ENCODE measurements at places on chromosomes 1 and 21. TPM values are rescaled to one million over a fixed set of nuclear protein-coding genes. Genes with fewer than 3 reads are reported as not detected.

GRCh38 chr21:29334717-29335428 is 36.2 kb downstream of the BACH1 start:
- DNase-seq, result no peak

- DNase-seq, result no peak
These were observed 3.7 kb upstream of the ACADM start for GRCh38 chr1:75720820-75721219.

GRCh38 chr1:156708218-156708661 is 2.9 kb upstream of the CRABP2 start:
- DNase-seq, result no peak

GRCh38 chr1:30307182-30307581 is 416.2 kb downstream of the MATN1 start:
- no peak for DNase-seq

- no peak for DNase-seq
These were observed 130.4 kb upstream of the ETS2 start for GRCh38 chr21:38675182-38675824.

GRCh38 chr1:4016351-4017130 is 116.5 kb upstream of the C1orf174 start:
- DNase-seq, result no peak

GRCh38 chr1:115056395-115056798 is 26.8 kb downstream of the TSHB start:
- no peak for DNase-seq

- no peak for DNase-seq
These were observed 45.9 kb downstream of the CHD5 start for GRCh38 chr1:6134206-6134605.

DNA sequence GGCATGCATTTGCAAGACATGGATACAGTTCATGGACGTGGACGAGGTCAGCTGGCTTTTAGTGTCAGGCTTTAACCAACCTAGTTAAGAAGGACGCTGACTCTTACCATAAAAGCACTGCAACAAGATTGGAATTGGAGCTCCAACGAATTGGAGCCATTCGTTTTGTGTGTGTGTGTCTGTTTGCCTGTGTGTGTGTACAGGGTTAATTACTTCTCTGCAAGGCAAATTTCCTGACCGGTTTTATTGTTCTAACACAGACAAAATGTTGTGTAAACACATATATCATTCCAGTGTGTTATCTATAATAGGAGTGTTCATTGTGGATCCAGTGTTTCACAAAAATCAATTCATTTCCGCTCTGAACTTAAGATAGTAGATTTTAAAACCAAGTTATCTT is 7.9 kb downstream of the ITSN1 start:
- no peak for DNase-seq

GRCh38 chr1:32742956-32743355 is 40.4 kb upstream of the SYNC start:
- no peak for DNase-seq

DNA sequence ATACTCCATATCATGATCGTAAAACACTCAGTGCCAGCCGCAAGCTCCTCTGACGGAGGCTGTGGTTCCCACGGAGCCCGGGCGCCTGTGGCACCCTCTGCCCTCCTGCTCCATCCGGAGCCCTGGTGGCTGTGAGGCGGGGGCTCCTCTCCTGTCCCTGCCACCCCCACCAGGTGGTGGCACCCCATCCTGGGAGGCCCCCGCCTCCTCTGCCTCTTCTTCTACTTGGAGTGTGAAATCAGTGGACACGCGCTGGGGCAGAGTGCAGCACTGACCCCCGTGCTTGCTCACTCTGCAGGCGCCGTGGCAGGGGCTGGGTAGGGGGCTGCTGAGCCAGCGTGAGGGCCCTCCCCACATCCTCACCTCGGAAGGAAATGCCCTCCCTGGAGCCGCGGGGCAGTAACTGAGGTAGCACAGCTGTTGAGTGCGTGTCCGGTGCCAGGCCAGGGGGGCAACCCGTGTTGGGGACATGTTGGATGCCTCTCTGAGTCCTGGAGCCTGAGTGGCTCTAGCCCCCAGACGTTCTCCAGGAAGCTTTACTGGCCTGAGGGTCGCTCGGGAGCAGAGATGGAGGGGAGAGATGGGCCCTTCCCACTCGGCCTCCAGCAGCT is 58.7 kb upstream of the ABCG1 start:
- no peak for DNase-seq

DNA sequence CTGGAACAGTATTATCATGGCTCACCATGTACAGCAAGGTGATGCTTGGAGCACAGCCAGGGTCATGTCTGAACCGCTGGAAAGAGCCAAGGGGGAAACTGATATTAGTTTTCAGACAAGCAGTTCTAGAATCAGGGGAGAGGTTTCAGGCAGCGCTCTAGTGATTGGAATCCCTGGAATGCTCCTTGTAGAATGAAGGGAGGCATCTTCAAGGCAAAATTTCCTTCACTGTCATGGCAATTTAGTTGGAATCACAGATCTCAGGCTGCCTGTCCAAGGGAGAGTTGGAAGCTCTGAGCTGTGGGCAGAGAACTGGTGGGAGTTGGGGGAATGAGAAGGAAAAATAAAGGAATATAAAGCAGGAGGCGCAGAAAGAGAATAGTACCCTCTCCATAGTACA is 737.1 kb downstream of the PTPRU start:
- no peak for DNase-seq

GRCh38 chr1:199549421-199549820 is 478.1 kb upstream of the NR5A2 start:
- DNase-seq, result no peak

OR2T11 gene
- not detected for total RNA-seq

LCE1F gene
- not detected for total RNA-seq

LRRC38 gene
- 0.87 TPM for total RNA-seq

CD48 gene
- 1.6 TPM for total RNA-seq

NCSTN gene
- total RNA-seq, result 85.5 TPM
